NT2/D1 (cell line): ENCODE measurements at places on chromosomes 4 and X.

DNA sequence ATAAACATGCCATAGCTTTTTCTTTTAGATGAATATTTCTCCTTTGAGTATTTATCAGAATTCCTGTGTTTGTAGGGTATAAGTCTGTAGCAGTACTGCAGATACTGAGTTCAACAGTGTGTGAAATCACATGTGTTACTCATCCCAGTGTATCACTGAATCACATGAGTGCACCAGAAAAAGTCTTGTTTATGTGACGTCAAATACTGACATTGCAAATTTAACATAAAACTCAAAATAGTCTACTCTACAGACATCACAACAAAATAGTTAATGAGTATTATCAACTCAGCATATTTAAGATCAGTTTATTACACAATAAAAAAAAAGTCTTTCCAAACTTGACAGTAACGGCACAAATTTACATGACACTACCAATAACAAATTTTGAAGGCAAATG lies 221.3 kb downstream of the DCTD start:
- no peak for DNase-seq

GRCh38 chrX:10117864-10118377 lies 38.9 kb upstream of the CLCN4 start:
- DNase-seq, result no peak

DNA sequence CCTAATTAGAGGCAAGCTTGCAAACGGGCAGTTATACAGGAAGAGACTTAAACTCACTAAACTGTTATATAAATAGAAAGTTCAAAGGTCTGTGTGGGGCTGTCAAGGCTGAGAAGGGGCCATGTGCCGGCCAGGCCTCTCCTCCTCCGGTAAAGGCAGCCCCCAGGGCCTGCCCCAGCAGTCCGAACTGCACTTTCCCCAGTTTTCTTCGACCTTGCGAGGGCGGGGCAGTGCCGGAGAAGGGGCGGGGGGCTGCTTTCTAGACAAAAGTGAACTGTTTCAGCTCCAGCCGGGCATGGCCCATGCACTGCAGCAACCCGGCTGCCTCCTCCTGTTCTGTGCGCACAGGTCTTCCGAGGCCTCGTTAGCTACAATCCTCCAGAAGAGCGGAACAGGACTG lies 4.1 kb downstream of the AFF2 start:
- no peak for DNase-seq

GRCh38 chr4:76644831-76645485 lies 209.9 kb downstream of the SHROOM3 start:
- DNase-seq, result no peak

GRCh38 chrX:3598709-3599108 lies 114.7 kb downstream of the PRKX start:
- no peak for DNase-seq

GRCh38 chr4:169099771-169100180 lies 89.7 kb upstream of the CBR4 start:
- DNase-seq, result no peak

DNA sequence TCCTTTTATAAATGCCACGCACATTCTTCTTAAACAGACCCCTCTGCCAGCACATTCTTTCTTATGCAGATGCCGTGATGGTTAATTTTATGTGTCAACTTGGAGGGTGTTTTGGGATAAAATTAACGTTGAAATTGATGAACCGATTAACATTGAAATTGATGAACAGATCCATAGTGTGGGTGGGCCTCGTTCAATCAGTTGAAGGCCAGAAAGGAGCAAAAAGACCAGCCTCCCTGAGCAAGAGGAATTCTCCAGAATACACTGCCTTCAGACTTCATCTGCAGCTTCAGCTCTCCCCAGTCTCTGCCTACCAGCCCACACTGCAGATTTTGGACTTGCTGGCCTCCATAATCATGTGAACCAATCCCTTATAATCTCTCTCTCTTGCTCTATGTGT lies 233.6 kb upstream of the BCOR start:
- DNase-seq, result no peak

DNA sequence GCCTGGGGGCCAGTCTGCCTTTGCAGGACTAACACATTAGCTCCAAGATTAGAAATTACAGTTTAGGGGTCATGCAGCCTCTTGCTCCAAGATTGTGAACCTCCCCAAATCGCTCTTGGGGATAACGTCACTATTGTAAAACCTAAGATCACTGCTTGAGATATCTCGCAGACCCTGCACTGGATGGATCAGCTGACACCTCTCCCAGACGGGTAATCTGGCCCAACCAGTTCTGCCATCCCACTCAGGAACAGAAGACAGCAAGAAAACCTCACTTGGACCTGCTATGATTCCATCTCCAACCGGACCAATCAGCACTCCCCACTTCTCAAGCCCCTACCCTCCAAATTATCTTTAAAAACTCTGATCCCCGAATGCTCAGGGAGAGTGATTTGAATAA lies 431.2 kb downstream of the GPM6A start:
- DNase-seq, result no peak

- DNase-seq, result no peak
Measured at GRCh38 chr4:135267148-135267865, 1065.7 kb upstream of the PABPC4L start.

DNA sequence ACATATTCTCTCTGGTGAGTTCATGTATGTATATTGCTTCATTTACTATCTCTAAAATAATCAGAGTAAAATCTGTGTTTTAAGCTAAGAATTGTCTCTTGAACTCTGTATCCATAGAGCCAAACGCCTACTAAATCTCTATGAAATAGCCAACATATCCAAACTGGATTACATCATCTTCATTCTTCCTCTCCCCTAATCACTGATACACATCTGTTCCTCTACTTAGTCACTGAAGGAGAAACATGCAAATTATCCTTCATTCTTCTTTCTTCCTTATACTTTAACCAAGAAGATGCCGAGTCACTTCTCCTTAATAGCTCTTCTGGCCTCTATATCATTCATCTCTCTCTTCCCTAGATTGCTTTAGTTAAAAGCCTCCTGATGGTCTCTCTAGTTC lies 630.4 kb upstream of the FTHL17 start:
- no peak for DNase-seq

GRCh38 chr4:54402880-54403480 lies 173.9 kb downstream of the PDGFRA start:
- no peak for DNase-seq

DNA sequence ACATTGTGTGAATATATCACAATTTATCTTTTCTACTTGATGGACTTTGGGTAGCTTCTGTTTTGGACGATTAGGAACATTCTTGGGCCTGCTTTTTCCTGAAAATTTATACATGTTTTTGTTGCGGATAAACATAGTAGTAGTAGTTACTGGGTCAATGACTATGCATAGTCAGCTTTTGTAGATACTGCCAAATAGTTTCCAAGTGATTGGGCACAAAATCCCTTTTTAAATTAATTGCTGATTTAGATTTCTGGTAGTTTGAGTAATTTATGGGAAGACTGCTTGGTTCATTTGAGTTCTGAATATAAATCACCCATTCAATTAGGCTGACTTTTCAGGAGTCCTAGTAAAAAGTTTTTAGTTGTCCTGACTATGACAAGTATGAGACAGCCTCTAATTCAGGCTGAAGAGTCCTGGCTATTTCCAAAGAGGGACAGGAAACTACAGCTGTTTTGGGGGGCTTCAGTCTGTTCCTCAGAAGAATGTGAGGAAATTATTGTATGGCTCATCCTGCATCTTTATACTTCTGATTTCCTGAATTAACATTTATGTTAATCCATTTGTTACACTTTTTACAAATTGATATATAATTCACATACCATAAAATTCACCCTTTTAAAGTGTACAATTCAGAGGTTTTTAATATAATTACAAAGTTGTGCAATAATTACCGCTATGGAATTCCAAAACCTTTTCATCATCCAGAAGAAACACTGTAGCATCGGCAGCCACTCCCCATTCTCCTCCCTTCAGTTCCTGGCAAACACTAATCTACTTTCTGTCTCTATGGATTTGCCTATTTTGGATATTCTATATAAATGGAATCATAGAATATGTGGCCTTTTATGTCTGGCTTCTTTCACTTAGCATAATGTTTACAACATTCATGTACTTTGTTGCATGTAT lies 14.2 kb downstream of the LRP2BP start:
- no peak for DNase-seq

DNA sequence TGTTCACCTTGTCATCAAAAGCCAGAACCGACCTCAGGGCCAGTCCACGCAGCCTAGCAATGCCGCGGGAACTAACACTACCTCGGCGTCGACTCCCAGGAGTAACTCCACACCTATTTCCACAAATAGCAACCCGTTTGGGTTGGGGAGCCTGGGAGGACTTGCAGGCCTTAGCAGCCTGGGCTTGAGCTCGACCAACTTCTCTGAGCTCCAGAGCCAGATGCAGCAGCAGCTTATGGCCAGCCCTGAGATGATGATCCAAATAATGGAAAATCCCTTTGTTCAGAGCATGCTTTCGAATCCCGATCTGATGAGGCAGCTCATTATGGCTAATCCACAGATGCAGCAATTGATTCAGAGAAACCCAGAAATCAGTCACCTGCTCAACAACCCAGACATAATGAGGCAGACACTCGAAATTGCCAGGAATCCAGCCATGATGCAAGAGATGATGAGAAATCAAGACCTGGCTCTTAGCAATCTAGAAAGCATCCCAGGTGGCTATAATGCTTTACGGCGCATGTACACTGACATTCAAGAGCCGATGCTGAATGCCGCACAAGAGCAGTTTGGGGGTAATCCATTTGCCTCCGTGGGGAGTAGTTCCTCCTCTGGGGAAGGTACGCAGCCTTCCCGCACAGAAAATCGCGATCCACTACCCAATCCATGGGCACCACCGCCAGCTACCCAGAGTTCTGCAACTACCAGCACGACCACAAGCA lies 898 bp downstream of the UBQLN2 start:
- no peak for DNase-seq

DNA sequence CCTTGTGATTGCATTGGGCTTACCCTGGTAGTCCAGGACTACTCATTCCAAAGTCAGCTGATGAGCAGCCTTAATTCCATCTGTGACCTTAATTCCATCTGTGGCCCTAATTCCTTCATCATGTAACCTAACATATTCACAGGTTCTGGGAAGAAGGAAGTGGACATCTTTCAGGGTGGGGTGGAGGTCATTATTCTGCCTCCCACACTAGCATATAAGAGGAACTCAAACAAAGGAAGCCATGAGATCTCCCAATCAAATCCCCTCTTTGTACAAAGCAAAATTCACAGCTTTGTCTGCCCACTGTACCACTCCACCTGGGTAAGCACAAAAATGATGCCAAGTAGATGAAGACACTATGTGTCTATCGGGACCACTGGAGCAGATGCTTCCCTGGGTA lies 87.3 kb downstream of the SLC2A9 start:
- no peak for DNase-seq

GRCh38 chr4:168440442-168441264 lies 39.6 kb downstream of the DDX60L start:
- no peak for DNase-seq

GRCh38 chrX:103663981-103664762 lies 22.3 kb downstream of the MORF4L2 start:
- no peak for DNase-seq

DNA sequence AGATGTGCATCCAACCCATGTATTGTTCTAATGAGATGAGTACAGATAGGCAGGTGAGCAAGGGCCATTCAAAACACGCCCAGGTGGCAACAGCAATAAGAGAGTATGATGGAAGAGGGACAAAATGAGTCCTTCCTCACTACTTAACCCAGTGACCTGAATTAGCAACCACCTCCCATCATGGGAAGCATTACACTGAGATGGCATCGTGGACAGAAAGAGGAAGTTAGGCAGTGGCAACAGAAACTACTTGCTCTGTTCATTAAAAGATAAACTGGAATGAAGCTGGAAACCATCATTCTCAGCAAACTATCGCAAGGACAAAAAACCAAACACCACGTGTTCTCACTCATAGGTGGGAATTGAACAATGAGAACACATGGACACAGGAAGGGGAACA lies 17.2 kb downstream of the RXFP1 start:
- DNase-seq, result no peak

DNA sequence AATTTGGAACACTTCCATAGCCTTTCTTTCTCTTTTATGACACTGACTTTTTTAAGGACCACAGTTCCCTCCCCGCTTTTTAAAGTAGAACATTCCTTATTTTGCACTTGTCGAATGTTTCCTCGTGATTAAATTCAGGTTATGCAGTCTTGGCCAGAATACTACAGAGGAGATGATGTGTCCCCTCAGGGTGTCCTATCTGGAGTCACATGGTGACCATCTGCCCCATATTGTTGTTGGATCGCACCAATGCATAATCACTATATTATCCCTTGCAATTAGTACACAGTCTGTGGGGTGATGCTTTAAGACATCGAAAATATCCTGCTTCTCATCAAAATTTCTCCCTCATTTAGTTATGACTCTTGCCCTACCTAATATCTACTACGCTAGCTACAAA lies 27.4 kb downstream of the WDFY3 start:
- DNase-seq, result no peak

DNA sequence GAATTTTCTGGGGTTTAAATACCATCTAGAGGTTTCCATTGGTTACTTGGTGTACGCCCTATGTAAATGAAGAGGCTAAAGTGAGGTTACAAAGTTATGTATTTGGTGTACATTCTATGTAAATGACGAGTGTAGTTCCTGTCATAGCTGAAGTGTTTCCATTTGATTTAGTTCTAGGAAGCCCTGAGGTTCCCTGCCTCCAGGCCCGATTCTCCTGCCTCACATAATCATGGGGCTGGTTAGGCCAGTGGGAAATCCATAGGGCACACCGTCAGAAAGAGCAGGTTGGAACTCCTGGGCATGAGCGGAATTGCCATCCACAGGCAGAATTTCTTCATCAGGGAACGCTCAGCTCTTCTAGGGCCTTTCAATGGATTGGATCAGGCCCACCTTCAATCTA lies 24.2 kb upstream of the HOPX start:
- DNase-seq, result no peak

GRCh38 chr4:185534866-185535611 lies at the start of gene PDLIM3:
Gene PDLIM3 (minus strand): TSS chr4:185535507. CDS start chr4:185535434, 73 bp downstream.
- DNase-seq, result peak; percentile 5

GRCh38 chr4:121977251-121978171 lies 25.7 kb upstream of the TRPC3 start:
- no peak for DNase-seq

GRCh38 chr4:91258326-91258725 lies 1045.4 kb upstream of the GRID2 start:
- no peak for DNase-seq

- no peak for DNase-seq
Measured at GRCh38 chrX:150337536-150337935, 25.6 kb upstream of the MAMLD1 start.

- DNase-seq, result no peak
Measured at GRCh38 chr4:113823291-113823659, 61.7 kb upstream of the CAMK2D start.
